HepG2 (cell line): ENCODE measurements at places on chromosomes 5 and 9. TPM values are rescaled to one million over a fixed set of nuclear protein-coding genes. Genes with fewer than 3 reads are reported as not detected.

The TLX3 gene
- not detected in 2 replicates for polyA plus RNA-seq

DNA sequence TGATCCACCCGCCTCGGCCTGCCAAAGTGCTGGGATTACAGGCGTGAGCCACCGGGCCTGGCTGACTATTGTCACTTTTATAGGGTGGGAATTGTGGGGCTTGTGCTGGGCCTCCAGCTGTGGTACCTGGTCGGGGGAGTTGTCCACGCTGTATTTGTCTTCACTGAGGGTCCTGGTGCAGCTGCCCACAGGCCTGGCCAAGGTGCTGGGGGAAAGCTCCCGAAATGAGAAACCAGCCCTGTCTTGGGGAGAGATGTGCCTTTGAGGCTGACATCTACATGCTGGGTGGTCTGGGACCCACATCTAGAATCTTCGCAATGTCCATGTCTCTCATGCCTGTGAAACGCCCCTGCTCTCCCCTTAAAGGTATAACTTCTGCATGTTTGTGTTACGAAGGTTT is 2.6 kb downstream of the EXOC3 start:
- no peak for DNase-seq

- no peak for DNase-seq
Observed at GRCh38 chr5:158952248-158952545, 147.5 kb downstream of the EBF1 start.

DNA sequence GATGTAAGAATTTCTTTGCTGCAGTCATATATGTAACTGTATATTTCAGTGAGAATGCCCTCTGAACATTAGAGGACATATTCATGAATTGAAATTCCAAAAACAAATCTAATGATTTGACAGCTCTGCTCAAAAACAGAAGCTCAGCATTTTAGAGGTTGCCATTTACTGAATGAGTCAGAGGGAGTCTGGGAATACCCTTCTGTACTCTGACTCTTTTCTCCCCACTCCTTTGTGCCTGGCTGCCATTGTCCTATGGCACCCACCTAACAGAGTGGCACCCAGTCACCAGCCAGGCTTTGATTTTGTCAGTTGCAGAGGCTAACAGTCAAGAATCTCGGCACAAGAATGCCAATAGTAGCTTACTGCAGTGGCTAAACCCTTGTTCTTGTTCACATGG is 133.6 kb downstream of the ATG10 start:
- no peak for DNase-seq
